Activated CD4-positive, alpha-beta T cell treated with anti-CD3 and anti-CD28 coated beads for 36 hours (primary cell): ENCODE measurements at places on chromosomes 6 and 20. TPM values are rescaled to one million over a fixed set of nuclear protein-coding genes. Genes with fewer than 3 reads are reported as not detected.

Gene SMLR1
- not detected for total RNA-seq

Gene STK4
- 156 TPM for total RNA-seq

- peaks cover 9% of the 10 kb centered on the region for H3K4me1 ChIP-seq
- no peaks in the 10 kb centered on the region for H3K36me3 ChIP-seq
- H3K27me3 ChIP-seq, result no peaks in the 10 kb centered on the region
- H3K4me3 ChIP-seq, result peak overlapping the region; percentile 54
- H3K27ac ChIP-seq, result peak overlapping the region; percentile 64
These were observed 46.0 kb upstream of the UST start for GRCh38 chr6:148700741-148701311.

- H3K27me3 ChIP-seq, result no peaks in the 10 kb centered on the region
- peak within 1 kb of the TSS; percentile 95 for H3K4me3 ChIP-seq
- DNase-seq, result peak; percentile 96
- peak within 1 kb of the TSS; percentile 86 for H3K27ac ChIP-seq
- peaks cover 18% of the 10 kb centered on the region for H3K36me3 ChIP-seq
- H3K4me1 ChIP-seq, result peaks cover 17% of the 10 kb centered on the region
These were observed at the start of gene GTF2H4 for GRCh38 chr6:30907758-30908591. GTF2H4 (plus strand) TSS chr6:30908207.

- H3K27me3 ChIP-seq, result peaks cover 14% of the 10 kb centered on the region
- no peak overlapping the region for H3K4me3 ChIP-seq
- H3K36me3 ChIP-seq, result no peaks in the 10 kb centered on the region
- no peak for DNase-seq
- no peak overlapping the region for H3K27ac ChIP-seq
These were observed 4.3 kb downstream of the EEF1A2 start for GRCh38 chr20:63494420-63495166.

- H3K4me3 ChIP-seq, result no peak overlapping the region
- no peaks in the 10 kb centered on the region for H3K27me3 ChIP-seq
- peaks cover 7% of the 10 kb centered on the region for H3K36me3 ChIP-seq
- H3K27ac ChIP-seq, result no peak overlapping the region
These were observed 70.7 kb upstream of the BEND3 start for GRCh38 chr6:107186047-107186446.

DNA sequence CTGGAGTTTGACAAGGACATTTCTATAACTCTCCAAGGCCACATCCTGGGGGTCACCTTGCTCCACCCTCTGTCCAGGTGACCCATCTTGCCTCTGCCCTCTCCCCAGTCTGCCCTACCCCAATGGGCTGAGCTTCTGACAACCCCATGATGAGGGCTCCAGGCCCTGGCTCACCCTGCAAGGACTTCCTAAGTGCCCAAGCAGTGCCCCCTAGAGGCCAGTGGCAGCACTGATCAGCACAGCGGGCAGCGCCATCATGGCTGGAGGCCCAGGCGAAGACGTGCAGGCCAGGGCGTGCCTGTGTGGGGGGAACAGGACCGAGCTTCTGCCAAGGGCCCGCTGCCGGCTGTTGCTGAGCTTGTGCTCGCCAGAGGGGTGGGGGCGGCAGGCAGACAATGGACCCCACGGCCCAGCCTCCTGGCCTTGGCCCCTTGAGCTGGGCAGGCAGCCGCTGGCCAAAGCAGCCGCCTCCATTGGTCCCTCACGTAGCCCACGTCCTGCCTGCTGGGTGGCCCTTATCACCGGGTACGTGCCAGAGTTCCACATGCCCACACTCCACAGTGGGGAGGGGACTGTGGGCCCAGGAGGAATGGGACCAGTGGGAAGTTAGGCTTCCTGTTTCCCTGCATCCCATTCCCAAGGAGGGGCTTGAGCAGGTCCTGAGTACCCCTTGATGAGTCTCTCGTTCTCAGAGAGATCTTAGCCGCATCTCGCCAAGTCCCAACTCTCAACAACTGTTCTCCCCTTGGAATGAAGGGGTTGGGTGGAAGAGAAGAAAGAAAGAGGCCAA lies 64.3 kb downstream of the MRPL14 start:
- peaks cover 5% of the 10 kb centered on the region for H3K27me3 ChIP-seq
- DNase-seq, result peak; percentile 81
- peaks cover 10% of the 10 kb centered on the region for H3K4me1 ChIP-seq
- no peaks in the 10 kb centered on the region for H3K36me3 ChIP-seq
